ENCODE measurements at places on chromosomes 12 and 14.

- DNase-seq: no peak
Observed at GRCh38 chr12:63963868-63964267, 119.4 kb downstream of the SRGAP1 start.

- no peak for DNase-seq
Observed at GRCh38 chr12:57989838-57990237, 48.5 kb downstream of the ATP23 start.

DNA sequence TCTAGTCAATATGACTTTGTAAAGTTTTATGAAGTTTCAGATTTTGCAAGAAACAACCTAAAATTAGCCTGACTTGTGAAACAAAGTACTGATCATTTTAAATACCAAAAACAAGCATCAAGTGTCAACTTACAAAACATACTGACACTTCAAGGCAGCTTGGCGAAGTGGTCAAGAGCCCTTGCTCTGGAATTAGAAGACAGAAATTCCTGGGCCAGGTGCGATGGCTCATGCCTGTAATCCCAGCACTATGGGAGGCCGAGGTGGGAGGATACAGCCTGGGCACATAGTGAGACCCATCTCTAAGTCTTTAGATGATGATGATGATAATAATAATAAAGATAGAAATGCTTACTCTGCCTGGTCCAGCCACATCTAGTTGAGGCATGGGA is 45.4 kb upstream of the NR2C1 start:
- no peak for DNase-seq

DNA sequence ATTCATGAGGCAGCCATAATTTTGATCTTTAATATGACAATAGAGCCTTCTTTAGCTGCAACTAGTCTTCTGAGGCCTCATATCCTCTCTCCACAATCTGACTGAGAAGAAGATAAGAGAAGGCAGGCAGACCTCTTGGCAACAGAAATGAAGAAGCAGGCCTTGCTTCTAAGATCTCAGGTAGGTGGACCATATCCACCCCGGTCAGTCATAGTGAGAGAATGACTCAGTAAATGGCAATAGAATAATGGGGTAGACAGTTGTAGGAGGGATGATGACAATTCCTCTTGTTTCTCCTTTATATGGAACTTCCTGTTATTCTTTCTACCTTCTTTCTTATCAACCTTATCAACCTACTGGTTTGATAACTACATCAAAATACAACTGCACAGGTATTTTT is 246.7 kb upstream of the G2E3 start:
- DNase-seq: no peak

DNA sequence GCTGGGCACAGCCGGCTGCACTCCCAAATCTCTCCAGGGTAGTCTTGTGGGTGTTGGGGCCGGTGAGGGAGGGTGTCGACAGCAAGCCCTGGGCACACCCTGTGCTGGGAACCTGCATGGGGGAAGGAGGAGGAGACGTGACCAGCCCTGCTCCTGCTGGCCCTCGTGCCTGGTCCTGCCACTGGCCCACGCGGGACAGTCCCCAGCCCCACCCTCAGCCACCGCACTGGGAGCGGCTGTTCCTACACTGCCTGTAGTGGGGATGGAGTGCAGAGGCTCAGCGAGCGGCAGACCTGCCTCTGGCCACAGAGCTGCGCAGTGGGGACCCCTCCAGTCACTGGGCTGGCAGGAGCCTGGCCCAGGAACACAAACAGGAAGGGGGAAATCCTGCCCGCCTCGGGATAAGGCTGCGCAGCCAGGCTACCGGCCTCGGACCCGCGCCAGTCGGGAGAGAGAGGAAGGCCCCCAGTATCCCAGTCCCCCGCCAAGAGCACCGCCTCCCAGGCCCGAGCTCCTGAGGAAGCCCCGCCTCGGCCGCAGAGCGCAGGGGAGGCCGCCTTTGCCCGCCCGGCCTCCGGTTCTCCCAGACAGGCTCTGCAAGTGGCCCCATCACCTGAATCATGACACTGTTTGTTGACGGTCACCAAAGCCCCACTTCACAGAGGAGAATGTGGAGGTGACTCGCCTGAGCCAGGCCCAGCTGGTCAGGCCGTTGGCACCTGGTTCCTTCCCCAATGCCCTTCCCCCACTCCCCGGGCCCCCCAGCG is 10.6 kb downstream of the AHNAK2 start:
- DNase-seq: no peak

DNA sequence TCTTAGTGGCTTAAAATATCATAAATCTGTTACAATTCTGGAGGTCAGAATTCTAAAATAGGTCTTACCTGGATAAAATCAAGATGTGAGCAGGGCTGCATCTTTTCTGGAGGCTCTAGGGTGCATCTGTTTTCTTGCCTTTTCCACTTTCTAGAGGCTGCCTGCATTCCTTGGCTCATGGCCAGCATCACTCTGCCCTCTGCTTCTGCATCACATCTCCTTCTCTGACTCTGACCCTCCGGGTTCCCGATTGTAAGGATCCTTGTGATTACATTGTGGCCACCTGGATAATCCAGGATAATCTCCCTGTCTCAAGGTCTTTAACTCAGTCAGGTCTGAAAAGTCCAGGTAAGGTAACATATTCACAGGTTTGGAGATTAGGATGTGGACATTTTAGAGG is 11.0 kb upstream of the BMP4 start:
- DNase-seq: no peak

DNA sequence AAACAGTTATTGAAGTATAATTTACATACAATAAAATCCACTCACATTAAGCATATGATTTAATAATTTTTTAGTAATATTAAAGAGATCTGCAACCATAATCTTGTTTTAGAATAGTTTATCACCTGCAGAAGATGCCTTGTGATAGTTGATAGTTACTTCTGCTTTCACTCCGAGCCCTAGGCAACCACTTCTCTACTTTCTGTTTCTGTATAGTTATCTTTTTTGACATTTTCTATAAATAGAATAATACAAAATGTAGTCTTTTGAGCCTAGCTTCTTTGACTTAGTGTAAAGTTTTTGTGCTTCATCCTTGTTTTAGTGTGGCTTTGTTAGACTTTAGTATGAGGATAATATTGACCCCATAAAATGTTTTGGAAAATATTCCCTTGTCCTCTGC is 111.0 kb downstream of the MNAT1 start:
- DNase-seq: no peak

- no peak for DNase-seq
Observed at GRCh38 chr14:100810861-100811461, 15.0 kb upstream of the MEG3 start.

DNA sequence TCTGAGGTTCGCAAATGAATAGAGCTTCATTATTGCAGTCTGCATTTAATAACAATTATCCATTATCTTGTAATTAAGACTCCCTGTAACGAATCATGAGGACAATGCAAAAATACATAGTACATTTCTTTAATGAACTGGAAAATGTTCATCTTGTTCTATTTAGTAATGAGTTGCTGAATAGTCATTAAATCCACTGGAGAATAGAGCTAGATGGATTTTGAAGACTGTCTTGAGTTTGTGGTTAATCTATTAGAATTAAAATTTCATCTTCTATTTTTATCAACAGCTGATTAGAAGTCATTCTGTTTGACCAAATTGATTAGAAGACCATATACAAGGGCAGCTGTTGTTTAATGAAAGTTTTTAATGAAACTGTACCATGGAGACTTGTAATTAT is 107.2 kb downstream of the DERA start:
- no peak for DNase-seq

- no peak for DNase-seq
Observed at GRCh38 chr12:120763250-120763649, 37.6 kb downstream of the ACADS start.

DNA sequence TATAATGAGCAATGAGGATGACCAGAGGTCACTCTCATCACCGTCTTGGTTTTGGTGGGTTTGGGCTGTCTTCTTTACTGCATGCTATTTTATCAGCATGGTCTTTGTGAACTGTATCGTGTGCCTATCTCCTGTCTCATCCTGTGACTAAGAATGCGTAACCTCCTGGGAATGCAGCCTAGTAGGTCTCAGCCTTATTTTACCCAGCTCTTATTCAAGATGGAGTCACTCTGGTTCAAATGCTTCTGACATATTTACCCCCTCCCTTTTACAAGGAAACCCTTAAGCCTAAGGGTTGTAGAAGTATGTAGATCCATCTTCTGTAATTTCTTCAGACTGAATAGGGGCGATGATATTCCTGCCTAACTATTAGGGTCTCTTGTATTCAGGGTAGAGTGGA is 8.4 kb downstream of the IFI27L1 start:
- DNase-seq: no peak

DNA sequence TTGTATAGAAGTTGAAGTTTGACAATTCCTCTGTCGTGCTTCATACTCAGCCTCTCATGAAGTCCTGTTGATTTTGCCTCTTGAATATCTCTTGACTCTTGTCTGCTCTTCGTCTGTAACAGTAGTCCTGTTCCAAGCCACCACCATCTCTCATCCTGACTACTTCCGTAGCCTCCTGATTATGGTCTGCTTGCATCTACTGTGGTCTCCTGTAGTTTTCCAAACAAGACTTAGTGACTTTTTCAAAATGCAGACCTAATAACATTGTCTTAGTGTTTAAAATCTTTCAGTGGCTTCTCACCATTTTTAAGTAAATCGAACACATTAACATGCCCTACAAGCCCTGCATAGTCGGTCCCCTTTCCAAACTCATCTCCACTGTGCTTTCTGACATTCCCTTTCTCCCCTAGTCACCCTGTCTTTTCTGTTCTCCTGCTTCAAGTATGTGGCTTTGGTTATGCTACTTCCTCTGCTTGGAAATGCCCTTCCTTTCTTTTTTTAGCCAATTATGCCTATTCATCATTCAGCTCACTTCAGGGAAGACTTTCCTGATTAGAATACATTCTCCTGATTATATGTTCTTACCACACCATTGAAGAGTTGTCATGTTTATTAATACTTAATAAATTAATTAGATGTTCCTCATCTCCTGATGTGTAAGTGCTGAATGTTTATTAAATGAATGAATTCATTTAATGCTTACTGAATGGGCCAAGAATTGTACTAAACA is 2.0 kb downstream of the SCYL2 start:
- DNase-seq: no peak

GRCh38 chr12:101995684-101996083 is 66.1 kb downstream of the WASHC3 start:
- DNase-seq: no peak

- no peak for DNase-seq
Observed at GRCh38 chr14:44895716-44896115, 66.0 kb downstream of the KLHL28 start.

DNA sequence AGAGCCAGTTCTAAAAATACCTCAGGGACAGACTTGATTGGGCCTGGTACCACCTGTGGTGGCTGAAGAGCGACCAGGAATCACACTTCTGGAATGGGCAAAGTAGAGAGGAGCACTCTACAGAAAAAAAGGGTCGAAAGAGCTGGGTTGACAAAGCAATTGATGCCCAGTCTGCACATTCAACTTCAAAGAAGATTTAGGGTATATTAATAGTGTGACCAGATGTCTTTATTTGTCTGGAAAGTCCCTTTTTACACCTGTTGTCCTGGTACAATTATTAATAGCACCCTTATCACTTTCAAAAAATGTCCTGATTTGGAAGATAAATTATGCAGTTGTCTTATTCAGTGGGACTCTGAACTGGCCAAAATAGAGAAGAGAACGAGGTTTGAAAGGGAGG is 137.5 kb downstream of the DYRK2 start:
- DNase-seq: no peak

GRCh38 chr12:76374386-76375020 is 26.3 kb upstream of the BBS10 start:
- no peak for DNase-seq

DNA sequence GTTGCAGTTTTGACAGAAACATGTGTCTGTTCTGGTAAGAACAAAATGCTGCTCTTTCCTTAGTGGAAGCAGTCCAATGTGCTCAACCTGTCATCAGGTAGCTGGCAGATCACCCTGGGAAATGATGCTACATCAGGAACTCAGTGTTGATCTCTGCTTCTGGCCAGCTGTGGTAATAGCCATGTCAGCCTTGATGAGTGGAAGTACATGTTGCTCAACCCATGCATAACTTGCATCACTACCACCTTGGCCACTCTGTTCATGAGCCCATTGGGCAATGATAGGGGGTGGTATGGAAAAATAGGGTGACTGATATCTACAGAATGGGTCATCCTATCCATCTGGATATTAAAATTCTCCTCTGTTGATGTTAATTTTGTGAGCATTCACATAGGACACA is 411.0 kb downstream of the C12orf50 start:
- no peak for DNase-seq

- DNase-seq: no peak
Observed at GRCh38 chr14:24084440-24084839, 9.7 kb upstream of the PCK2 start.

DNA sequence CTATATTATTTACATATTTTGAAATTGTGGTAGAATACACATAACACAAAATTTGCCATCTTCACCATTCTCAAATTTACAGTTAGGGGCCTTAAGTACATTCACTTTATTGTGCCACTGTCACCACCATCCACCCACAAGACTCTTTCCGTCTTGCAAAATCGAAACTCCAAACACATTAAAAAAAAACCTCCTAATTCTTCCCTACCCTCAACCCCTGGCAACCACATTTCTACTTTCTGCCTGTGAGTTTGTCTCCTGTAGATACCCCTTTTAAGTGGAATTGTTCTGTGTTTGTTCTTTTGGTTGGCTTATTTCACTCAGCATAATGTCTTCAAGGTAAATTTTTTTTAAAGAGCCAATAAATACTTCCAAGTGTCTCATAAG is 31.6 kb upstream of the AMIGO2 start:
- DNase-seq: no peak

- no peak for DNase-seq
Observed at GRCh38 chr14:102967506-102967795, 45.0 kb downstream of the AMN start.

DNA sequence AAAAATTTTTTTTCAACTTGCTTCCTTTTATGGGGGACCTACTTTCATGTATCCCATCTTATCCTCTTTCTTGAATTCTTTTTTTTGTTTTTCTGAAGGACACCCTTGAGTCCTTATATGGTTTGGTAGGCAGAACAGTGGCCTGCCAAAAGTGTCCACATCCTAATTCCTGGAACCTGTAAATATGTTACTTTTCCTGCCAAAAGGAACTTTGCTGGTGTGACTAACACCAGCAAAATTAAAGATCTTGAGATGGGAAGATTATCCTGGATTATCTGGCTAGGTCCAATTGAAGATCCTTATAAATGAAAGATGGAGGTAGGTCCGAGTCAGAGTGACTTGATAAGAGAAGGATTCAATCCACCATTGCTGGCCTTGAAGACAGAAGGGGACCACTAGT is 5.3 kb downstream of the NUBPL start:
- DNase-seq: no peak

GRCh38 chr14:97838986-97839385 is 1041.8 kb downstream of the VRK1 start:
- no peak for DNase-seq

- no peak for DNase-seq
Observed at GRCh38 chr12:120586860-120587259, 5.7 kb upstream of the POP5 start.

DNA sequence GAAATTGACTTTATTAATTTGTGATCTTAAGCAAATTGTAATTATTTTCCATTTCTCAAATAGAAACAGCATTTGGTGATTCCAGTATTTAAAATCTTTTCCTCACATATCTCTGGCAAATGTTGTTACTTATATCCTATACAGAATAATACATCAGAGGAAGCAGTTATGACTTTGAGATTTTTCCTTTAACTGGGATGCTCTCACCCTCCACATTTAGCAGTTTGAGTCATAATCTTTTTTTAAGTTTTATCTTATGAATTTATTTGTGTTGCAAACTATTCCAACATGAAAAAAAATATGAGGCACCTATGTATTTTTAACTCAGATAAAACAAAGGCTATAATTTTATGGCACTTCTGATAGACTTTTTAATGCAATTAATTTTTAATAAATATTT is 311.8 kb downstream of the TMTC2 start:
- no peak for DNase-seq

GRCh38 chr12:122084857-122085405 is 6.4 kb downstream of the MLXIP start:
- no peak for DNase-seq
